ENCODE measurements at places on chromosomes 1 and 21. TPM values are rescaled to one million over a fixed set of nuclear protein-coding genes. Genes with fewer than 3 reads are reported as not detected.
A peak's percentile ranks its signal among the peaks of the same experiment; 100 is the strongest.

- DNase-seq: no peak
- H3K27ac ChIP-seq: no peak overlapping the region
- no peaks in the 10 kb centered on the region for H3K36me3 ChIP-seq
- no peaks in the 10 kb centered on the region for H3K4me1 ChIP-seq
These were observed 27.5 kb downstream of the PEX14 start for GRCh38 chr1:10502206-10502605.

GRCh38 chr1:200969726-200970561 is 53.6 kb downstream of the KIF21B start:
- DNase-seq: no peak
- no peak overlapping the region for H3K27ac ChIP-seq
- H3K4me3 ChIP-seq: no peak overlapping the region
- no peaks in the 10 kb centered on the region for H3K36me3 ChIP-seq
- no peaks in the 10 kb centered on the region for H3K27me3 ChIP-seq

Gene NUAK2
- polyA plus RNA-seq: 8.8 TPM

DNA sequence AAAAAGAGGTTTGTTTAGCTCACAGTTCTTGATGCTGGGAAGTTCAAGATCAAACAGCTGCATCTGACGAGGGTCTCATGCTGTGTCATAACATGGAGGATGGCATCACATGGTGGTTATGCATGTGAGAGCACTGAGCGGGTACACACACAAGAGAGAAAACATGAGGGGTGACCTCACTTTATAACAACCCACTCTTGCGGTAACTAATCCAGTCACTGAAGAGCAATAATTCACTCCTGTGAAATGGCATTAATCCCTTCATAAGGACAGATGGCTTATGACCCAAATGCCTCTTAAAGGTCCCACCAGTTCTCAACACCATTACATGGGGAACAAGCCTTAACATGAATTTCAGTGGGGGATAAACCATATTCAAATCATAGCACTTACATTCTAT is 23.2 kb upstream of the CHIT1 start:
- H3K4me3 ChIP-seq: no peak overlapping the region
- no peaks in the 10 kb centered on the region for H3K4me1 ChIP-seq
- no peak overlapping the region for H3K27ac ChIP-seq
- H3K36me3 ChIP-seq: no peaks in the 10 kb centered on the region
- DNase-seq: no peak
- H3K27me3 ChIP-seq: peaks cover 36% of the 10 kb centered on the region

Gene DPYD
- 23.5 TPM for polyA plus RNA-seq

Gene HSD11B1
- polyA plus RNA-seq: 10.3 TPM

GRCh38 chr1:115980998-115981993 is 5.0 kb downstream of the SLC22A15 start:
- H3K27ac ChIP-seq: no peak overlapping the region
- peaks cover 5% of the 10 kb centered on the region for H3K27me3 ChIP-seq
- H3K36me3 ChIP-seq: no peaks in the 10 kb centered on the region
- no peak overlapping the region for H3K4me3 ChIP-seq
- peaks cover 56% of the 10 kb centered on the region for H3K4me1 ChIP-seq
- DNase-seq: peak; percentile 6

Gene TACSTD2
- 9.6 TPM for polyA plus RNA-seq

Gene CASQ2
- polyA plus RNA-seq: 0.50 TPM

GRCh38 chr21:41396558-41397075 is 29.4 kb upstream of the MX1 start:
- peak overlapping the region; percentile 80 for H3K27ac ChIP-seq
- H3K36me3 ChIP-seq: peaks cover 64% of the 10 kb centered on the region
- H3K4me1 ChIP-seq: no peaks in the 10 kb centered on the region
- DNase-seq: peak; percentile 79
- H3K4me3 ChIP-seq: no peak overlapping the region

DNA sequence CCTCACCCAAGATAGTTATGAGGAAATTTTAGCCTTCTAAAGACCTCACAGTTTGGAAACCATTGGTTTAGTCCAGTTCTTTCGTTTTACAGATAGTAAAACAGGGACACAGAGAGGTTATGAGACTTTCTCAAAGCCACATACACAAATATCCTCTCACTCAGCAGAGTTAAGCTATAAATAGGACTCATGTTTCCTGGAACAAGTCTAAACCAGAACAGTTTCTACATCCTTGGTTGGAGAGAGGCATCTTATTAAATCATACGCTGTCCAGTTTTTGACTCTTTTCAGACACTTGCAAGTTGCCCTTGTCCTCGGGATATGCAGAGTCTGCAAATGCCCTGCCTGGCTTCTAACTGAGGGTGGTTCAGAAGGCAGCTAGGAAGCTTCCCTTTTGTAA is 462.1 kb upstream of the DEPDC1 start:
- H3K36me3 ChIP-seq: no peaks in the 10 kb centered on the region
- no peak overlapping the region for H3K27ac ChIP-seq
- H3K4me3 ChIP-seq: no peak overlapping the region
- no peaks in the 10 kb centered on the region for H3K27me3 ChIP-seq
- H3K4me1 ChIP-seq: no peaks in the 10 kb centered on the region

Gene KCNN3
- polyA plus RNA-seq: 3.1 TPM

- no peaks in the 10 kb centered on the region for H3K36me3 ChIP-seq
- peak; percentile 54 for DNase-seq
- peak overlapping the region; percentile 88 for H3K27ac ChIP-seq
- H3K4me1 ChIP-seq: peaks cover 60% of the 10 kb centered on the region
- H3K27me3 ChIP-seq: no peaks in the 10 kb centered on the region
These were observed 829 bp downstream of the PEA15 start for GRCh38 chr1:160206036-160206389.

DNA sequence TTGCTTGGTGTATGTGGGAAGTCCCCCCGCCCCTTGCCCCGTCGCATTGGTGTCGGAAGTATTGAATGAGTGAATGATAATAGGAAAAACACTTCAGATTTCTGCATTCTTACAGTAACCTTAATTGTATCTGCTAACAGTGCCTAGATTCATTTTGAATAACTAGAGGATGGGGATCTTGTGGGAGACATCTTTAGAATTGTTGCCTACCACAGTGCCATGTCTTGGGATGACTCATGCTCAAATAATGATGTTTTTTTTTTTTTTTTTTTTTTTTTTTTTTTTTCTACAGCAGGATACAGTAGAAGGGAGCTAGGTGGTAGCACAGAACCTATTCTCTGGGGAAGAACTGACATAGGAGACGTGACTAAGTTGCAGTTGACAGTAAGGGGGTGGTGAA is 237.9 kb downstream of the USP25 start:
- DNase-seq: no peak
- H3K27ac ChIP-seq: no peak overlapping the region
- H3K4me3 ChIP-seq: no peak overlapping the region
- H3K4me1 ChIP-seq: no peaks in the 10 kb centered on the region
- H3K27me3 ChIP-seq: no peaks in the 10 kb centered on the region

Gene GJA8
- not detected for polyA plus RNA-seq

GRCh38 chr1:99768524-99769245 is 2.2 kb upstream of the FRRS1 start:
- no peak for DNase-seq
- H3K4me1 ChIP-seq: peaks cover 18% of the 10 kb centered on the region
- H3K27me3 ChIP-seq: no peaks in the 10 kb centered on the region

Data from left lung (tissue), 14 donors.